ENCODE measurements at places on chromosomes 3 and 15.
A peak's percentile ranks its signal among the peaks of the same experiment; 100 is the strongest.

DNA sequence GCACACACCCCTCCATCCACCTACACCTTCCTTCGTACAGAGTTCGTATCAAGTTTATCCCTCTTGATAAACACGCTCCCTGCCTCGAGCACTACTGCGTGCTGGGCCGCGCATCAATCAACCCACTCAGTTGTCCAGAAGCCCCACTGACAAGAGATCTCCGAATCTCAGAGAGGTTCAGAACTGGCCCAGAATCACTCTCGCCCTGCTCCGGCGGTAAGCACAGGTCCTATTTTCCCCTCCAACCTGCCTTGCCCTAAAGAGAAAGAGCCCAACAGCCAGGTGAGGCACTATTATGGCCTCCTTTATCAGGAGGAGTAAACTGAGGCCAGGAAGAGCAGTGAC lies 494 bp upstream of the NISCH start:
- DNase-seq = no peak

DNA sequence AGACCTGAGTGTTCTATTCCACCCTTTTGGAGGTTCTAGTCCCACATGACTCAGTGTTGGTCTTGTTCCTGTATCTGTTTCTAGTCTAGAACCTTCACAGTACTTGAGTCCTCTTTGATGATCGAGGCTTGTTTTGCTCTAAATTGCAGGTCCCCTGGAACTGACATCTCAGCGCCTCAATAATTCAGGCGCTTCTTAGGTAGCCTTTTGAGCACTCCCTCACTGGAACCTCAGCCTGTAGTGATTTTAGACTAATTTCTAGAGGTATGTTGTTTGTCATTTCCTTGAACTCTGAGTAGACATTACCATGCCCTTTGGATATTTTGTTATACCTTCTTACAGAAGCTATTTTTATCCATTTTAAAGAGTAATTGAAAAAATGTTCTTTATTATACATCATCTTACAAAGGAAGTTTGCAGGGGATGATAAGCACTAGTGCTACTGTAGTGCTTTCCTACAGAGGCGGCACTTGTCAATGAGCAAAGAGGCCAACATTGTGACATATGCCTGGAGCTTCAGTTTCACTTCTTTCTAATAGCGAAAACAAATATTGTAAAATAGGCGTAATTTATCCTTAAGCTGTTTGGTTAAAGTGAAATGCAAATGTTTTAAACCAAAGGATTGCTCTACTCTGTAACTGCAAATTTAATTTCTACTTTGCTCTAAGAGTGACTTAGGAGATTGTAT lies 75.7 kb downstream of the EFL1 start:
- no peak for DNase-seq

- DNase-seq = no peak
These were observed 198.4 kb downstream of the ADAMTS17 start for GRCh38 chr15:100143378-100143777.

- no peak for DNase-seq
These were observed 32.8 kb downstream of the FBLN2 start for GRCh38 chr3:13581485-13582365.

- no peak for DNase-seq
These were observed 250.3 kb downstream of the POLQ start for GRCh38 chr3:121295452-121295851.

DNA sequence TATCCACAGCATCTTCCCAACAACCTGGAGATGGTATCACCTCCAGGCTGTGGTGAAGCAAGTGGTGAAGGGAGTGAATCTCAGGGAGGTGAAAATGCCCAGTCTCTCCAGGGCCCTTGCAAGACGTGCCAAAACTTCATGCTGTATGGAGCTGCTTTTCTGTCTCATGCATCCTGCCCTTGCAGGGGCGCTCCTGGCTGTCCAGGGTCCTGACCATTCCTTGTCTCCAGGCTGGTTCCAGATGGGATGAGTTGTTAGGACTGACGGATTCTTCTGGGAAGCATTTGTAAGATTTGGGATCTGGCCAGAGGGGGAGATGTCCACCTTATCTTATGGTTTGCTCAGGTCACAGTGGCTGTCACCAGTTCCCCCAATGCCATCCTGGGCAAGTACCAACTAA lies 15.8 kb downstream of the TGM4 start:
- DNase-seq = no peak

DNA sequence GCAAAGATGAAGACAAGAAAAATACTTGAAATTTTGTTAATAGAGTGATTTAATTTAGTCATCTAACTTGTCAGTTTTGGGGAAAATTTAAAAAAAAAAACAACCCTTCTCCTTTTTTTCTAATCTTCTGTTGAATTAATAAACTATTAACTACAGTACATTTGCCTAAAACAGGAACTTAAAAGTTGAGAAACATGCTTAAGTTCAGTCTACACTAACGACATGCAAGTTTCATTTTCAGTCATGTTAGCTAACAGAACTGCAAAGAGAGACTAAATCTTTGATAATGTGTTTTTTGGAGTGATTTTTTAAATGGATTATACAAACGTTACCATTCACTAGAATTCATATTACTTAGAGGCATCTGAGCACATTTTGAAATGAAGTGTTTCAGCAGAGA lies 71.9 kb upstream of the MBNL1 start:
- DNase-seq = no peak

DNA sequence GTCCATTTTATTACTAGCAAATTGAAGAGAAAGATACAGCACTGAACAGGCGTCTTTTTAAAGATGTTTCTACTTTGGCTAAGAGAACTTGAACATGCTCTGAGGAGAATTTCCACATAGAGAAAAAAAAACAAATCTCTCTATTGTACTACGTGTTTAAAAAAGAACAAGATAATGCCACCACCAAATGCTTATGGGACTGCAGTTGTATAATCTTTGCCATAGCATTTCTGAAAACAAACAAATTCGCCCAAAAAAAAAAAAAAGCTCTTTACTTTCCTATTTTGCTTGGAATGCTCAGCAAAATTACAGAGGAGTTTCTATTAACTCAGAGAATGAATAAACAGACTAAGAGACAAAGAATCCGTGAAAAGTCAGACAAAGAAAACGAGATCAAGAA lies 114.2 kb downstream of the CNTN3 start:
- no peak for DNase-seq

DNA sequence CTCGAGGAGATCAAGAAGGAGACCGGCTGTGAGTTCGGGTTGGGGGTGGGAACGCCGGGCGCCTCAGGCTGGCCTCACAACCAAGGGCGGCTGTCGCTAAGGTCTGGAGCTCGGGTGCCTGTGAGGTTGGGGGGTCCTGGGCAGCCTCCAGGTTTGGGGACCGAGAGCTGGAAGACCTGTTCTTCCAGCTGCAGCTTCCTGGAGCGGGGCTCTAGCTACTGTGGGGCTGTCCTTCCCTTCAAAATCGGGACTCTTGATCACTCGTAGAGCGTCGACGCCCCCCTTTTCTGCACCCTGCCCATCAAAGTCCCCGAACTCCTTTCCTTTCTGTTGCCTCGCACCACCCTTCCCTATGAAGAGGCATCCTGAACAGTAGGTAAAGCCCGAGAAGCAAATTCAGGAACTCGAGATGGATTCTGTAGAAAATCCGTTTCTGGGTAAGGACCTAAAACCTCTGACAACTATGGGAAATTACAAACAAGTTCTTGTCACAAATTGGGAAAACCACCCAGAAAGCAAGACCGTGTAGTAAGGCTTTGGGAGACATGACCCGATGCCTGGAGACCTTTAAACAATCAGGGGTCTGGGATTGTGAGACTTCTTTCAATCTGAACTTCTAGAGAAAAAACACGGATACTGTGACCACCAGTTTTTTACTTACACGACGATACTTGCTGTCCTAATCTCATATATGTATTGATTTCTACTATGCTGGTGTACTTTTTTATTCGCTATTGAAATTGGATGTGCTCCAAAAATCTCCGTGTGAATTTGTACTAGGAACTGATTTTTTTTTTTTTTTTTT lies 556 bp downstream of the CHP1 start:
- DNase-seq = no peak

DNA sequence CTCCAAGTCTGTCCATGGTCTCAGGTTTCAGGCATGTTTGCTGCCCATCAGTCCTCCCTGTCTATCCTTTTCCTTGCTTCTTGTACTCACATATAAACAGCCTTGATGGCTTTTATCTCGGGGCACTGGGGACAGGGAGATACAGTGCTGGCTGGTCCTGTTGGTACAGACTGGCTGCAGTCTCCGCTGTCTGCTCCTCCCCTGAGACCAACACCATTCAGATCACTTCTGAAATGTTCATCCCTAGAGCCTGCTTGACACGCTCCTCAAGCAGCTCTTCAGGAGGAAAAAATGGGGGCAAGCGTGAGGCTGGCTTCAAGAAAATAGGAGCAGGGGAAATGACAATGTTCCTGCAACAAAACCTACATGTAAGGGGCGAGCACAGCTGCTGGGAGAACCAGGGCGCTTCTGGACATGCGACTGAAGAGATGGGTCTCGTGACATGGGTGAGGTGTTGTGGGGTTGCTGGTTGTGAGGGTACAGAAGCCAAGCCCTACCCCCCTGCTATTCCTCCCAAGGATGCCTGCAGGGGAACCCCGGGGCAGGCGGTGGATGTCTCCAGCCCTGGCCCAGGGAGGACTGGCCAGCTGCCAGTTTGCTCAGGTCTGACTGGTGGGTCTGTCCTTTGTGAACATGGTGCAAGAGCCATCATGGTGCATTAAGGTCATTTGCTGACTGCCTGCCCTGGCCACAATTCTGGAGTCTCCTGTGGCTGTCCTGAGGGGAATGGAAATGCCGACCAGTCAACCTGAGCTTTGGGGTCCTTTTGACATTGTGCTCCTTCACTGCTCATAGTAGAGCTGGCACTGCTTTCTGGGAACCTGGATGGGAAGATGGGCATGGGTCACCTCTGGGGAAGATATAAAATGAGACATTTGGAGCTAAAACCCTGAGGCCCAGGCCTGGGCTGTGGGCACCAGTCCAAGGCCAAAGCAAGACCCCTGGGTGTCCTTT lies 40.1 kb downstream of the KY start:
- no peak for DNase-seq

- DNase-seq = no peak
These were observed 7.3 kb upstream of the ISG20 start for GRCh38 chr15:88631464-88632028.

DNA sequence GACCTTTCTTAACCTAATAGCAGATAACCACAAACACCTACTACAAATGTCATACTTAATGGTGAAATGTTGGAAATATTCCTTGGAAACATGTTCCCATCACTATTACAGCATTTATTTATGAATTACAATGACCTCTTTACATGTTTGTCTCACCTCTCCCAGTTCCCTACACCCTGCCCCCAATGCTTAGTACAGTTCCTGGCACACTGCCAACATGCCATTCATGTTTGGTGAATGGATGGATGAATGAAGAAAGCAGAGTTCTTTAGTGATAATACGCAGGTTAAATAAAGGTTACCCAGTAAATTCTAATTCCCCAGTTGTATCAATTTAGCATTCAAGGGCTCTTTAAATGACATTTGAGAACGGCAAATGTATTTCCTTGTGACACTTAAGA lies 259.9 kb upstream of the ATP11B start:
- DNase-seq = no peak

DNA sequence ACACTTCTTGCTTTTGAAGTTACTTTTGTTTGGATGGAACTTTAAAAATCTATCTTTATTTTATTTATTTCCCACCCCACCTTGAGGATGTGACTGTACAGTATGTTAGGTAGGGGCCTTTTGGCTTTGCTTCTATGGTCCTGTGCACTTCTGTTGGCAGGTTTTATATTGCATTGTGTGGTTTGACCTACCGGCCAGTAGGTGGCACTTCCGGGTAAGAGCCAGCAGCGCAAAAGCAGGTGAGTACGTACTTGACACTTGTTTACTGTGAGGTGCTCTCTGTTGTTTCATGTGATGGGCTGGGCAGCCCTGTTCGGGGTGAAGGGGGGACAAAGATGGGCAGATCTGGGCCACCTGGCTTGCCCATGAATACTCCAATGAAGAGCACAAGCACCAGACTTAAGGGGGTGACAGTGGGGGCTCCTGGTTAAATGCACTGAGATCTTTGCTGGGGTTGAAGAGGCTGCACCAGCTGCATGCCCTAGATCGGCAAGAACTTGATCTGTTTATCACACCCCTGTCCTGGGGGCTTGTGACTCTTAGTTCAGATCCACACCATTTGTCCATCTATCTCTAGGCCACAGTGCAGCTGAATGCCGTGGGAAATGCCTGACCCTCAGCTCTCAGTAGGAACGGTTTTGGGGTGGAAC lies 131.6 kb downstream of the NLGN1 start:
- no peak for DNase-seq

GRCh38 chr3:147795418-147795817 lies 386.3 kb downstream of the ZIC1 start:
- DNase-seq = no peak

- DNase-seq = no peak
These were observed 39.8 kb downstream of the PRKCD start for GRCh38 chr3:53200501-53201498.

DNA sequence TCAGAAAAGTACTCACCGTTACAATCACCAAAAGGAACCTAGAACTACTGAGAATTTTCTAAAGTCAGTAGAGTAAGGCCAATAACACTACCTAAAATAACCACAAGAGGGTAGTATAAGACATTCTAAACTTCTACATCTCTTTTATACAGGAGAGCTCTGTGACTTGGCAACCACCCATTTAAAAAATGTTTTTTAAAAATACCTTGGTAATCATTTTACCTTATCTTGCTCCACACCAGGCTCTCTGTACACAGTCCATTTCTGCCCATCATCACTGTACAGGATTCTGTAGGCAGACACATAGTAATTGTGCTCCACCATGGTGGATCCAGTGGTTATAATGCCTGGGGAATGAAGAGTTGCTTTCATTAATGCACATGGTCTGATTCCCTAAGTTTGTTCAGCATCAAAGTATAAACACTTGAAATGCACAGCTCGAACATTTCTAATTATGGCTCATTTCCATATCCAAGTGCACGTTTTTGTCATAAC lies 54.5 kb downstream of the ST3GAL6 start:
- DNase-seq = peak; percentile 9

GRCh38 chr3:63753567-63753966 lies 65.5 kb upstream of the C3orf49 start:
- DNase-seq = no peak

DNA sequence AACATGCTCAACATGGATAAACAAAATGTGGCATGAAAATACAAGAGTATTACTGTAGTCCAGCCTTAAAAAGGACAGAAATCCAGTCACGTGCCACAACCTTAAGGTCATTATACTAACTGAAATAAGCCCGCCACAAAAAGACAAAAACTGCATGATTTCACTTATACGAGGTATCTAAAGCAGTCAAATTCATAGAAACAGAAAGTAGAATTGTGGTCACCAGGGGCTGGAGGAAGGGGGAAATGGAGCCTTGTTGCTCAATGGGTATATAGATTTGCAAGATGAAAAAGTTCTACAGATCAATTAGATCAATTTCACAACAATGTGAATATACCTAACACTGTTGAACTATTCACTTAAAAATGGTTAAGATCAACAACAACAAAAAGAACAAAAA lies 7.4 kb downstream of the GLB1 start:
- DNase-seq = no peak

DNA sequence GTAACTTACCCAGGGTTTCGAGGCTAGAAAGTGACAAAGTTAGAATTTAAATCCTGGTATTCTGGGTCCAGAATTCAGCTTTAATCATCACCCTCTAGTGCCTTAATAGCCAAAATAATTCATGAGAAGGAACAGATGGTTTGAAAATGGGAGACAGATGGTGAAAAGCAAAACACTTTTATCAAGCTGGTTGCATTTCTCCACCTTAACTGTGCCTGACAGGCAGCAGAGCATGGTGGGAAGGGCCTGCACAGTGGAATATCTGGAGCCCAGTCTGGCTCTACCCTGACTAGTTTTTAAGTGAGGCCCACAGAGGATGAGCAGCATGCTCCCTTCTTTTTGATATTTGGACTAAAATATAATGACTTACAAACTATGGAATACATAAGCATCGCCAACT lies 35.6 kb upstream of the RASGRP1 start:
- no peak for DNase-seq

All from GM12891 (cell line).